SIG-M5 (cell line): ENCODE measurements at places on chromosomes 7 and 10.

DNA sequence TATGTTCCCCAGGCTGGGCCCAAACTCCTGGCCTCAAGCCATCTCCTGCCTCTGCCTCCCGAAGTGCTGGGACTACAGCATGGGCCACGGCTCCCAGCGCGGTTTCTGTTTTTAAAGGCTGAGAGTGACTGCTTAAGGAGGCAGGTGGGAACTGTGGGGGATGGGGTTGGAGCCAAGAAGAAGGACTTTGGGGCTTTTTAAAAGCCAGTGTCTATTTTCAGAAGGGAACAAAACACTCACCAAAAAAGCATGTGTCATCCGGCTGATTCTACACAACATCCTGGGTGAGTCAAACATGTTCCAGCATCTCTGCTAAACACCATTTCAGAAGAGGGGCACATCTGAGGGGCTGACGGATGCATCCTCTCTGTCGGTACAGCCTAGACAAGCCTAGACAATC lies 824.5 kb downstream of the TYW1 start:
- DNase-seq = no peak

DNA sequence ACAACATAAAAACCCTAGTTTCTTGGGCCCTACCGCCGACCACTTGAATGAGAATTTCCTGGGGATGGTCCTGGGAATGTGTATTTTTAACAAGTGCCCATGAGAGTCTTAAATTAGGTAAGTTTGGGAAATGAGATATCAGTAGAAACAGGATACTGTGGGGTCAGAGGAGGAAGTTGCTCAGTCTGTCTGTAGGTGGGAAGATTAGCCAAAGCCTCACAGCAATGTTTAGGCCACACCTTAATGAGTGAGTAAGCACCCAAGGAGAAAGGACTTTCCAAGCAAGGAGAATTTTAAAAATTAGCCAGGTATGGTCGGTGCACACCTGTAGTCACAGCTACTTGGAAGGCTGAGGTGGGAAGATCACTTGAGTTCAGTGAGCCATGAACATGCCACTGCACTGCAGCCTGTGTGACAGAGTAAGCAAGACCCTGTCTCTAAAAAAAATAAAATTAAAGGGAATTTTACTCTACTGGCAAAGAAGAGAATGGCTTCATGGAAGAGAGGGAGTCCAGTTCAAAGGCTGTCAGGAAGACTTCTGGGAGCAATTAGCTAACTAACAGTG lies 31.9 kb downstream of the PAPSS2 start:
- DNase-seq = no peak

- no peak for DNase-seq
Measured at GRCh38 chr7:24723178-24723530, 34.1 kb downstream of the GSDME start.

- no peak for DNase-seq
Measured at GRCh38 chr7:16599860-16600259, 45.7 kb downstream of the ANKMY2 start.

DNA sequence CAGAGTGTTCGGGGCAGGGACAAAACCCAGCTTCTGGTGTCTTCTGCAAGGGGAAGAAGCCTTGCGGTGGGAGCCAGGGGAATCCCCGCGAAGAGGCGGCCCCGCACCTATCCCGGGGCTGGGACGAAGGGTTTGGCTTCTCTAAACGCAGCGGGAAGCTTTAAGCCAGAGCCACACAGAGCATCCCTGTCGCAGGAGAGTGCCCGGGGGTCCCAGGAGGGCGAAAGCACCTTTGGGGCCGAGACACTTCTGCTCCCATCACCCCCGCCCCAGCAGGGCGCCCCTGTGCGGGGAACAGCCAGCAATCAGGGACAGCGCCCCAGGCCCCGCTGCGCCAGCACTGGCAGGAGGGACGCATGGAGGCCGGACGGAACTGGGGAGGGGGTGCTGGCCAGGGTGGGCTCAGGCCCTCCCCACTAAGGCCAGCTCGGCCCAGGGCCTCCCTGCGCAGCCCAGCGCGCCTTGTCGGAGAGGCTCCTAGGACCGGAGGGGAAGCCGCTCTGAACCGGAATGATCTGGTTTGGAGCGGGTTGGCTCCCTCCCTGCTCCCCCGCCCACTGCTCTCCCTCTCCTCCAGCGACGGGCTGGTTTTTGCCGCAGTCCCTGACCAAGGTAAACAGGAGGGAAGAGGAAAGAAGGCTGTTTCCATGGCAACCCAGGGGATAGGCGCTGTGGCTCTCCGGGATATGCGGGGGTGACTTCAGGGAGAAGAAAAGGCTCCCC lies 63.9 kb downstream of the TMEM209 start:
- no peak for DNase-seq

GRCh38 chr7:114158275-114158674 lies 239.5 kb upstream of the PPP1R3A start:
- DNase-seq = no peak

GRCh38 chr7:38656968-38657367 lies 25.8 kb upstream of the AMPH start:
- peak; percentile 4 for DNase-seq

DNA sequence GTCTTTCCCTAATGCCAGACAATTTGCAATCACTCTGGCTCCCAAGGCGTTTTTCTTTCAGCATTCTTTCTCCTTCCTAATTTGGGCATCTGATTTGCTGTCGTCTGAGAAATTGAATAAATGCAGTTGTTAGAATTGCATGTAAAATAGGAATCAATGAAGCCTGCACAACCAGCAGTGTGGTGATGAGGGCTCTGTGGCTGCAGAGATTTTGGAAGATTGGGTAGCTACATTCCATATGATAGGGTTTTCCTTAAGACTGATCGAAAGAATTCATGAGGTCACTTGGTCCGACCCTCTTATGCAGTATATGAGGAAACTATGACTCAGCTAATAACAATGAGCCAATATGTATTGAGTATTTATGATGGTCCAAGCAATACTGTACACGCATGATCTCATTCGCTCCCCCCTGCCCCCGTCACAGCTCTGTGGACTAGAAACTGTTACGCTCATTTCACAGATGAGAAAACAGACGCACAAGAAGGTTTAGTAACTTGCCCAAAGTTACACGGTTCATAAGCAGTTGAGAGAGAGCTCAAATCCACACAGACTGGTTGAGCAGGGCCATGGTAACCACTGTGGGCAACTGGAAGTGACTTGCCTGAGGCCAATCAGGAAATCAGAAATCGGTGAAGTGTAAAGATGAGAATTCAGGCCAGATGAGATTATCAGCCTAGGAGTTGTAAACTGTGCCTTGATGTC lies 527.2 kb downstream of the GATA3 start:
- no peak for DNase-seq

- DNase-seq = no peak
Measured at GRCh38 chr10:110008518-110009339, 945 bp downstream of the ADD3 start.

GRCh38 chr10:117261501-117261900 lies 20.6 kb downstream of the SLC18A2 start:
- no peak for DNase-seq

GRCh38 chr10:103905441-103905840 lies 12.5 kb downstream of the STN1 start:
- no peak for DNase-seq

- DNase-seq = no peak
Measured at GRCh38 chr7:70390251-70390650, 741.7 kb upstream of the GALNT17 start.

GRCh38 chr10:79293841-79294581 lies 53.3 kb upstream of the PPIF start:
- peak; percentile 11 for DNase-seq

- DNase-seq = no peak
Measured at GRCh38 chr10:80199828-80200227, 5.5 kb downstream of the ANXA11 start.

GRCh38 chr10:124957404-124957947 lies 15.6 kb downstream of the ZRANB1 start:
- no peak for DNase-seq

DNA sequence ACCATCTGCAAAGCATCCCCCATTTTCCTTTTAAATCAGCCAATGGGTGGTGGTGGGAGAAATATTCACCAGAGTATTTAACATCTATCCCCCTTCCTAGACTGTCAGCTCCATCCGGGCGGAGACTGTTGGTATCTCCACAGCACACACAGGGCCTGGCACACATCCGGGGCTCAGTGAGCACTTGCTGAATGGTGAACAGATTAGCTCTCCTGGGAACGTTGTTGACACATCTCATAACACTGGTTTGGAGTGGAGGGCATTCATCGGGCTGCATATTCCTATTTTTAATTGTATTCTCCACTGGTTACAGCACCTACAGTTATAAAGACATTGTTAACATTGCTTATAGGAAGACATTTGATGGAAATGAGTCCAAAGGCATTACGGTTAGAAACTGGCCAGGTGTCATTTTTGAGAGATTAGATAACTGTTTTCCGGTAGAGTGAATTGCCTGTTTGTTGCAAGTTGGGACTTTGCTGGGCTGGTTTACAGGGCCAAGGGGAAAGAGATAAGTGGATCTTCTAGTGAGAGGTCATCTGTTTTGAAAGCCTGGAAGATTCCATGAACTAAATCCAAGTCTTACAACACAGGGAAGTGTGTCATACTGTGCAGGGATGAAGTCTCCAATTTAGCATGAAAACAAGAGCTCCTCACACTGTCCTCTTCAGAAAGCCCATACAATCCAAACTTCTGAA lies 101.8 kb downstream of the EGFR start:
- no peak for DNase-seq

GRCh38 chr10:106537866-106538265 lies 626.6 kb downstream of the SORCS1 start:
- no peak for DNase-seq

DNA sequence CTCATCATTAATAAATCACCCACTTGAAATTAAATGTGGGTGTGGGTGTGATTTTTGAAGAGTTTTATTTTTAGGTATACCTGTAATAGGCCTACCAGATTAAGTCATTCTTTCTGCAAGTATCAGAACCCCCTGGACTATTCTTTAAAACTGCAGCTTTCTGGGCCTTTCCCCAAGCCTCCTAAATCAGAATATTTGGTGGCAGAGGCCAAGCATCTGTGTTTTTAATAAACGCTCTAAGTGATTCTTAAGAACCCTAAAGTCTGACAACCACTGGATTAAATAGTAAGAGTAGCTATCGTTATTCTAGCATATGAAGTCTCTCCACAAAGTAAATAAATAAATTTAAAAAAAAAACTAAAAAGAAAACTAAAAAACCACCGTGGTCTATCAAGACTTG lies 703.0 kb upstream of the NRP1 start:
- no peak for DNase-seq

DNA sequence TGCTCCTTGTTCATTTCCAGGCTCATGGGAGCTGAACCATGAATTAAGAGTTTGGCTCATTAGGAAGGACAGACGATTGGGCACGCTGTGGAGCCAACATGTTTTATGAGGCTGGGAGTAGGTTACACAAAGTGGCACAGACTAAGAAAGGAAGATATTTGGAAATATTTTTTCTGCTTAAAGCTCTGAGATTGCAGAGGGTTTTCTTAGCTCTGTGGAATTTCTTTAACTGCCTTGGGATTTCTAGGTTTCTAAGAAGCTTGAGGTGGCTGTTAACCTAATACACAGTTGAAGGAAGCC lies 344.6 kb downstream of the RNLS start:
- no peak for DNase-seq

- no peak for DNase-seq
Measured at GRCh38 chr7:160958-161725, 31.2 kb upstream of the FAM20C start.

GRCh38 chr10:118720685-118721538 lies 33.9 kb downstream of the CACUL1 start:
- no peak for DNase-seq

DNA sequence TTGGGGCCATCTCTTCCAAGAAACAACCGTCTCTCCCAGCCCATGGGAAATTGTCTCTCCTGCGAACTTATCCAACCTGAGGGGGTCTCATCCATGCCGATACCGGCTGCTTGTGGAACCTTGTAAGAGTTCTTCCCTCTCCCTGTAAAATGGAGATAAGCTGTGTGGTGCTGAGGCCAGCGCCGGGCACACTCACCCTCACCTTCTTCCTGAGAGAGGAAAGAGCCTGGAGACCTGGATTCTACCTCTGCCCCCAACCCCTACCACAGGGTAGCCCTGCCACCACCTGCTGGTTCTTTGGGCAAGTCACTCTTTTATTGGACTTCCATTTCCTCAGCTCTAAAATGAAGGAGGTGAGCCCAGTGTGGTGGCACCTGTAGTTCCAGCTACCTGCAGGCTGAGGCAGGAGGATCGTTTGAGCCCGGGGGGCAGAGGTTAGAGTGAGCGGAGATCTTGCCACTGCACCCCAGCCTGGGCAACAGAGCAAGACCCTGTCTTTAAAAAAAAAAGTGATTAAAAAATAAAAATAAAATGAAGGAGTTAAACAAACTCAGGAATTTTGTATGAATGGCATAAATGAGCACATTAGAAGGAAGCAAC lies 38.4 kb upstream of the PSAP start:
- no peak for DNase-seq

DNA sequence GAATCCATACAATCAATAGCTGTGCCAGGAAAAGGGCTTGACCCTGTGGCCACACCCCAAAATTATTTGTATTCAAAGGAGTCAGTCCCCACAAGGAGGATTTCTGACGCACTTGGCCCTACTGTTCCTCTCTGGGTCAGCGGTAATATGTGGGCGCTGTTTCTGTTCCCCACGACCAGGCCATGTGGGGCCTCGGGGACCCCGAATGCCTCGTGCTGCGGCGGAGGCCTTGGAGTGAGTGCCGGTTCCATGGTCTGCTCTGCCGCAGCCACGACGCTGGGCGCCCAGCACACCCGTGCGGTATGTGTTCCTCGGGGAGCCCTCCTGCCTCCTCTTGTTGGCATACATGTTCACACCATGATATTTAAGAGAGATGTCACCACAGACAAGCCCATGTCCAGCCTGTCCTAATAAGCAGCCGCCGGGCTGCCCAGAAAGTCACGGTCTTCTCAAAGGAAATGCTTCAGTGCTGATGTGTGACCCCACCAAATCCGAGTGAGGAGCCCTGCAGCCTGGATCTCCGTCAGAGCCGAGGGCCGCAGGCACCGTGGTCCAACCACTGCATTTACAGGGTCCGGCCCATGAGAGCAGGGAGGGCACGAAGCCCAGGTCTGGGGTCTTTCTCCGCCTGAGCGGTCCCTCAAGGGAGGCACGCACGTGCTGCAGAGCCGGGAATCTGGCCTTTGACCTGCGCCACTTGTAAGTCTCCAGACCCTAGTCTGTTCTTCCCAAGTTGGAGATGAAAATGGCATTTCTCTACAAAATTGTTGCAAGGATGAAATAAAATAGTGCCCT lies 36.0 kb downstream of the EN2 start:
- DNase-seq = no peak

DNA sequence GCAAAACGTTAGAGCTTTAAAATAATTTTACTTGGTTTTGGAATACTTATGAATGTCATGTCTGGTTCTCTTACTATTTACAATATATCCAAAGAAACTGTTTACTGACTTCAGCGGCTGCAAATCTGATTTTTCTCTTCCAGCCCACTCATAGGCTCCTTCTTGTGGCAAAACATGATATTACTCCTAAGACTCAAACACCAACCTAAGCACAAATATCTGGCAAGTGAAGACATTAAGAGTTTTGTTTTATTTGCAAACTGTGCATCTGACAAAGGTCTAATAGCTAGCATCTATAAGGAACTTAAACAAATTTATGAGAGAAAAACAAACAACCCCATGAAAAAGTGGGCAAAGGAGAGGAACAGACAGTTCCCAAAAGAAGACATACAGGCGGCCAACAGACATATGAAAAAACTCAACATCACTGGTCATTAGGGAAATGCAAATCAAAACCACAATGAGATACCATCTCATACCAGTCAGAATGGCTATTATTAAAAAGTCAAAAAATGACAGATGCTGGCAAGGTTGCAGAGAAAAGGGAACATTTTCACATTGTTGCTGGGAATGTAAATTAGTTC lies 20.3 kb upstream of the GJC3 start:
- DNase-seq = no peak

- no peak for DNase-seq
Measured at GRCh38 chr10:95475003-95475383, 86.2 kb downstream of the SORBS1 start.

- DNase-seq = no peak
Measured at GRCh38 chr10:69730251-69731156, 71.2 kb upstream of the COL13A1 start.
